Progenitor cell of endocrine pancreas (in vitro differentiated cells): ENCODE measurements at places on chromosomes 12 and 14. TPM values are rescaled to one million over a fixed set of nuclear protein-coding genes. Genes with fewer than 3 reads are reported as not detected.
A peak's percentile ranks its signal among the peaks of the same experiment; 100 is the strongest.

The VDR gene
- 0.31 and 0.38 TPM in 2 replicates for total RNA-seq

DNA sequence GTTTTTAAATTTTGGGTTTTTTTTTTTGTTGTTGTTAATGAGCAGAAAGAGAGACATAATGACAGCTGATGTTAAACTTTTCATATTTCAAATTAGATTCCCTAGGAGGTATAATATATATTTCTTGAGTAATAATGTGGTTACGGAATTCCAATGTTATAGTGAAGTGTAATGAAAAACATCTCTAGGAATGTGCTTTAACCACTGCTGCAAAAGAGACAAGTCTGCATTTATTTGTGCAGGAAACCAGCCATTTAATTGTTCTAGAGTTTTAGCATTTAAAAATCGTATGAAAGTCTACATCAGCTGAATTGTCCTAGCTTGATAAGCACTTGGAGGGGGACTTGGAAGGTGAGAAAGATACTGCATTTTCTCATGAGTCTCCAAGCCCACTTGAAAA lies 14.3 kb downstream of the SERPINA10 start:
- peaks cover 2% of the 10 kb centered on the region for H3K36me3 ChIP-seq
- H3K27me3 ChIP-seq = no peaks in the 10 kb centered on the region
- H3K27ac ChIP-seq = no peak overlapping the region
- DNase-seq = no peak
- H3K4me1 ChIP-seq = no peaks in the 10 kb centered on the region

GRCh38 chr12:8913702-8914032 lies 642 bp upstream of the PHC1 start:
- H3K36me3 ChIP-seq = peaks cover 3% of the 10 kb centered on the region
- DNase-seq = no peak
- no peaks in the 10 kb centered on the region for H3K27me3 ChIP-seq
- H3K27ac ChIP-seq = peak overlapping the region; percentile 97

The KRT85 gene
- total RNA-seq = not detected in 2 replicates

The SPX gene
- total RNA-seq = 2.6 and 2.7 TPM in 2 replicates

GRCh38 chr12:104280717-104281458 lies 22.7 kb upstream of the EID3 start:
- H3K4me1 ChIP-seq = peaks cover 9% of the 10 kb centered on the region
- no peak for DNase-seq
- no peak overlapping the region for H3K4me3 ChIP-seq
- H3K27ac ChIP-seq = no peak overlapping the region
- H3K36me3 ChIP-seq = no peaks in the 10 kb centered on the region
- H3K27me3 ChIP-seq = no peaks in the 10 kb centered on the region

DNA sequence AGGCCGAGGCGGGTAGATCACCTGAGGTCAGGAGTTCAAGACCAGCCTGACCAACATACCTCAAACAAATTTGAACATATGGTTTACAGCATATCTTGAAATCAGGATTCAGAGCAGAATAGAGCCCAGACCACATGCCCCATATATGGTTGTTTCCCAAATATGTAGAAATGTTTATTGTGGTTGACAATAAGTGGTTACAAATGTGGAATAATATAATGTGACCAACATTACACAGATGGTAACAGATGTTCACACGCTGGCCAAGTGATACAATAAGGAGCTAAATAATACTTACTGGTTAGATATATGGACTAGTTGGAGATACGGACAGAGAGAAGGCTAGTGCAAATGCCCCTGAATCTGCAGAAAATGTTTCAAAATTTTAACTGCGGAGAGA lies 85.3 kb downstream of the MAPKAPK5 start:
- no peaks in the 10 kb centered on the region for H3K27me3 ChIP-seq
- no peak overlapping the region for H3K27ac ChIP-seq
- H3K36me3 ChIP-seq = no peaks in the 10 kb centered on the region
- no peak overlapping the region for H3K4me3 ChIP-seq

- no peaks in the 10 kb centered on the region for H3K36me3 ChIP-seq
- H3K4me3 ChIP-seq = peak overlapping the region; percentile 93
- DNase-seq = no peak
- H3K27ac ChIP-seq = peak overlapping the region; percentile 93
- H3K4me1 ChIP-seq = peaks cover 17% of the 10 kb centered on the region
These were observed 1.4 kb downstream of the TMTC1 start for GRCh38 chr12:29782285-29782870.

- no peak overlapping the region for H3K4me3 ChIP-seq
- DNase-seq = no peak
- no peaks in the 10 kb centered on the region for H3K27me3 ChIP-seq
- peaks cover 24% of the 10 kb centered on the region for H3K4me1 ChIP-seq
These were observed 42.4 kb downstream of the ITPR2 start for GRCh38 chr12:26790645-26790994.
